ENCODE measurements at places on chromosomes 7 and 10.

GRCh38 chr10:125557801-125558505, 125.0 kb downstream of the TEX36 start:
- DNase-seq, result no peak

- no peak for DNase-seq
Observed at GRCh38 chr10:115050375-115051010, 42.7 kb upstream of the ATRNL1 start.

- DNase-seq, result no peak
Observed at GRCh38 chr7:55568613-55569268, 3.6 kb downstream of the VOPP1 start.

DNA sequence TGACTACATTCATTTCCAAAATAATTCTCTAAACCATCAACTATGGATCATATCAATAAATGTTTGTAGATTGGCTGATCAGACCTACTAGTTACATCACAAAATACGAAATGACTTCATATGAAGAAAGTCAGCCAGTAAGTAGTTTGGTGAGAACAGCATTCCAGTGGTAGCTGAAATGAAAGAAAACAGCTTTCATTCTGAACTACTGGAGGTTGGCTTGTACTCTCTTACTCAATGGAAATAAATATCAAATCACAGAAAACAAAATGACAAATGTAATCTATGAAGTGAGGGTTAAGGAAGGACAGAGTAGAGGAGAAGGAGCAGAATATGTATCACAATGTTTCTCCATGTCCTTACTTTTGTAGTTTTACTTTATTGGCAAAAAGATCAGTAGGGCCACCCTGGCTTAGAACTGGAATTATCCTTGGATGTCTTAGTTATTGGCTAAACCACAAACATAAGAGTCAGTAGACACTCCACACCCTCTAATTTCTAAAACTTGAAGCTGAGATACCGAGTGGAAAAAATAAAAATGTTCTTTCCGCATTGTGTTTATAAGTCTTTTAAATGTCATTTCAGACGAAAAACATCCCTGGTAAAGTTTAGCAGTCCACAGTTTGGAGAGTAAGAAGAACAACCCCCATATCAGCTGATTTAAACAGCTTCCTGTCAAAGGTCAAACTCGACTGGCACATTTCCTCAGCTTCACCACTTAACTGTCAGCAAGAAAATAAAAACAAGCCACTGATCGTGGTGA, 74.0 kb upstream of the DGKI start:
- no peak for DNase-seq

DNA sequence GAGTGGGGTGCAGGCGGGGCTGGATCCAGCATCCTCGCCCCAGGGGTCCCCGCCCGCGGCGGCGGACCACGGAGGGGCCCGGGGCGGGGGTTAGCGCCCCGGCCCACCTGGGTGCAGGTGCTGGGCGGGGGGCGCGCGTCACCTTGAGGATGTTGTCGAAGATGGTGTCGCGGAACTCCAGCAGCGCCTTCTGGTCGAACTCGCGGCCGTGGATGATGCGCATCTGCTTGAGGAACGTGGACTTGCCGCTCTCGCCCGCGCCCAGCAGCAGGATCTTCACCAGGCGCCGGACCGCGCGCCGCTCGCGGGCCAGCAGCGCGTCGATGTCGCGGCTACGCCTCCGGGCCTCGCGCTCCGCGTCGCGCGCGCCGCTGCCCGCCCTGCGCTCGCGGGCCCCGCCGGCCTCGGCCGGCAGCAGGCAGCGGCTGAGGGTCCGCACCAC, 376 bp downstream of the GNA12 start:
- no peak for DNase-seq

GRCh38 chr7:6350433-6351058, 78.1 kb upstream of the CYTH3 start:
- DNase-seq, result no peak

- DNase-seq, result no peak
Observed at GRCh38 chr7:44149571-44150465, 8.7 kb upstream of the MYL7 start.

- DNase-seq, result no peak
Observed at GRCh38 chr10:69362471-69362954, 54.2 kb downstream of the TACR2 start.

GRCh38 chr7:137628216-137628615, 218.6 kb downstream of the DGKI start:
- no peak for DNase-seq

GRCh38 chr7:33109005-33109757, at the start of gene RP9:
RP9 (minus strand) TSS chr7:33109404; CDS start chr7:33109372, 32 bp downstream.
- peak; percentile 39 for DNase-seq

GRCh38 chr10:13587391-13587790, 626 bp downstream of the PRPF18 start:
- no peak for DNase-seq

DNA sequence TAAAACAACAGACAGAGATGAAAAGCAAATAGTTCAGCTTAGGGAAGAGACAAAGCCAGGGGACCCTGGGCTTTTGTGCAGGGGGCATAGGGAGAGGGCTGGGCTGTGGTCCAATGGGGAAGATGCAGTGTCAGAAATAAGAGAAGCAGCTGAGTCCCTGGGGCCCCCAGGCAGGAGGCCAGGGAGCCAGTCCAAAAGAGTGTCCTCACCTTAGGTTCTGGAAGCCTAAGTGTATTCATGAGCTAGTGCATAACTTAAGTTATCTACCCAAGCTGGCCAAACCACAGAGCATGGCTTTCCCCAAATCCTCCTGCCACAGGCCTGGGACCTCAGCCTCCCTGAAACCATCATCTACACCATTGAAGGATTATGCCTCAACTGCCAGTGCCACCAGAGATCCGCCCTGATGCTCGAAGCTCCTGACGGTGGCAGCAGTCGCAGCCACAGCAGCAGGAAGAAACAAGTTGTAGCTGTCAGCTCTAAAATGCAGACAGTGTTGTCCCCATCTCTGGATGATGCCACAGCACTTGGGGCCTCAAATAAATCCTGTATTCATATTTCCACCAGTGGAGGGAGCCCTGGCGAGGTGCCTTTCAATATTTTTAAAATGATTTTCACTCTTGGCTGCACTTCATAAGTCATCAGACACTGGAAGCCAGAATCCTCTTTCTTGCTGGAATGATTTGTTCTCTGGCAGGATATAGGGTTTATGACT, 574.6 kb downstream of the GRID1 start:
- no peak for DNase-seq

GRCh38 chr7:55179931-55180682, 161.3 kb downstream of the EGFR start:
- DNase-seq, result no peak

DNA sequence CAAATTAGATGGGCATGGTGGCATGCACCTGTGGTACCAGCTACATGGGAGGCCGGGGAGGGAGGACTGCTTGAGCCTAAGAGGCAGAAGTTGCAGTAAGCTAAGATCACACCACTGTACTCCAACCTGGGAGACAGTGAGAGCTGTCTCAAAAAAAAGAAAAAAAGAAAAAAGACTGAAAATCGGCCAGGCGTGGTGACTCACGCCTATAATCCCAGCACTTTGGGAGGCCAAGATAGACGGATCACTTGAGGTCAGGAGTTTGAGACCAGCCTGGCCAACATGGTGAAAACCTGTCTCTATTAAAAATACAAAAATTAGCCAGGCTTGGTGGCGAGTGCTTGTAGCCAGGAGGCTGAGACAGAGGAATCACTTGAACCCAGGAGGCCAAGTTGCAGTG, 11.9 kb downstream of the RNF216 start:
- DNase-seq, result no peak

- DNase-seq, result no peak
Observed at GRCh38 chr10:57943701-57944100, 324.0 kb downstream of the IPMK start.

- DNase-seq, result no peak
Observed at GRCh38 chr10:17353568-17354300, 100.7 kb downstream of the ST8SIA6 start.

DNA sequence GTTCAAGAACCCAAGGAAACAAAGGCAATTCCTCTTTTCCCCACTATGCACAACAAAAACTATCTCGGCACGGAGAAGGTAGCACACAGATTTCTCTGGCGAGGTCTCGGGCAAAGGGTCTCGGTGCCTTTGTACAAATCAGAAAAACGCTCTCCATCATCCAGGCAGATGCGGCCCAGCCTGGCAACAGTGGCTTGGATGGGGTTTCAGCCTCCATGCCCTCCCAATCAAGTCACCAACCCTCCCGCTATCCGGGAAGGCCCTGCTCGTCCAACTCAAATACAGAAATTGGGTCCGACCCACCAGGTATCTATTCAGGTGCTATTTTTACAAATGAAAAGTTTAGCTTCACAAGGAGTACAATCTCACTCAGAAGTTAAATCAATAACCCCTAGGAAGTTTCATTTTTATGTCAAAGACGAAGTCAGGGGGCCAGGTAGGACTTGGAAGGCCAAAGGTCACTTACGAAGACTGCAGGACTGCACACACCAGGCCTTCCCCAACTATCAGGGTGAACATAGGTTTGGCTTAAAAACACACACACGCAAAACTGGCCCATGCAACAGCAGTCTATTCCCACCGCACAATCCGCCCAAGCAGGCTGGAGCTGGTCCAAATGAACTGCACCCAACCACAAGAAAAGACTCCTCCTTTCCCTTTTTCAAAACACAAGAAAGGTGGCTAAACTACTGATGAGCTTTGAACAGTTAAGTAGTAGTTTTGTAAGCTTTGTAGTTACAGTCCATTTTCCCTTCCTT, 43.0 kb downstream of the GNA12 start:
- DNase-seq, result no peak

- no peak for DNase-seq
Observed at GRCh38 chr10:32931593-32931992, 26.4 kb downstream of the ITGB1 start.
